ENCODE measurements at places on chromosomes 5 and 9.

GRCh38 chr9:84300271-84300670 lies 40.3 kb downstream of the SLC28A3 start:
- no peak for DNase-seq

- no peak for DNase-seq
These were observed 11.2 kb upstream of the CFAP95 start for GRCh38 chr9:69809304-69809863.

DNA sequence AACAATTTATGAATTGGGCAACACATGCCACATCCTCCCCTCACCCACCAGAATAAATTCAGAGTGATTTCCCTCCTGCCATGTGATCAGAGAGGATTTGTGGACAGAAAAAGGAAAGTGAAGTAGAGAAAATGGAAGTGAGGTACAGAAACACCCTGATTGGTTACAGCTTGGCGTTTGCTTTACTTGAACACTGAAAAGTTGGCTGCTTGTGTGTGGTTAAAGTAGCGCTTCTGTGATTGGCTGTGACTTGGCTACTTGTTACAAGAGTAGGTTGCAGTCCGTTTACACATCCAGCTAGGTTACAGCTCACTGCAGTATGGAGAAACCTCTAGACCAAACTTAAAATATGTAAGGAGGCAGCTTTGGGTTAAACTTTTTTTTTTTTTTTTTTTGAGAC lies 205.2 kb upstream of the ZNF608 start:
- DNase-seq: no peak

- no peak for DNase-seq
These were observed 285.6 kb downstream of the GADD45G start for GRCh38 chr9:89890326-89890980.

- DNase-seq: no peak
These were observed 81.0 kb downstream of the MACROH2A1 start for GRCh38 chr5:135318037-135318436.

DNA sequence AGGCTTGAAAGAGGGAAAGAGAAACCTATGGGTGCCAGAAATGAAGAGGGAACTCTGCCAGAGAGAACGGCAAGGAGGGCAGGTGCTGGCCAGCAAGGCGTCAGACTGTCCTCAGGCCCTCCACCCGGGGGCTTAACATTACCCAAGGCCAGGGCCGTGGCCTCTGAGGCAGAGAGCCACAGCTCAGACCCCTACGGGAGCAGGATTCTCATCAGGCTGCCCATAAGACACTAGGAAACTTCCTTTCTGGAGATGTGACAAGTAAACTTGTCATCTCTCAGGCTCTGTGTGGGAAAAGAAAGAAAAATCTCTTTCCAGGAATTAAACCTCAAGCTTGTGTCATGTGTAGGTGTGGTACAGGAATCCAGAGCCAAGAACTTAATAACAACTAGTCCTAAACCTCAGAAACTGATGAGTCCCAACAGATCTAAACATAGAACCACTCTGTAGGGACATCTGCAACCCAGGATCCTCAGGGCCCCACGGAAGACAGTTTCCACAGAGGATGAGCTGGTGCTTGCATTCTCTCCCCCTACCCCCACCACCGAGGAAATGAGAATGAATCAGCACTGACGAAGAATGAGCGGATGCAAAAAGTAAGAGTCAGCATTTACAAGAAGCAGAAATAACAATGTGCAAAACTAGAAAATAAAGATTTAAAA lies 74.3 kb downstream of the DCP2 start:
- DNase-seq: no peak
